ENCODE measurements at places on chromosomes 1 and 21. TPM values are rescaled to one million over a fixed set of nuclear protein-coding genes. Genes with fewer than 3 reads are reported as not detected.

PLA2G4A gene
- total RNA-seq = 1.00 TPM

DNA sequence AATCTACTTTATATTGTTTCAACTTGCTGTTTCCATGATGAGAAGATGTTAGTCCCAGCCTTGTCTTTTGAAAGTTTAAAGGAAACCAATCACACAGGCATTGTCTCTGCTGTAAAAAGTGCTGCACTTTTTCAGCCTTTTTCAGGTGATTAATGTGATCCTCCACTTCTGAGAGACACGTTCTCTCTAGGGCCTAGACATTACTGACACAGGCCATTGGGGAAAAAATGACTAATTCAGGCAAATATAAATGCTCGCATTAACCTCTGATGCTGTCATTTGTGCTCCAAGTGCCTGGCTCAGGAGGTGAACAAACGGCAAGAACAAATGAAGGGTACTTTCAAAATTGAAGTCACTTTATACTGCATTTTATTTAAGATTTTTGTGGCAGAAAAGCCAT lies 32.4 kb upstream of the RGS7 start:
- no peak for DNase-seq
- peaks cover 22% of the 10 kb centered on the region for H3K4me1 ChIP-seq
- H3K27me3 ChIP-seq = peaks cover 3% of the 10 kb centered on the region
- H3K4me3 ChIP-seq = no peak overlapping the region

DNA sequence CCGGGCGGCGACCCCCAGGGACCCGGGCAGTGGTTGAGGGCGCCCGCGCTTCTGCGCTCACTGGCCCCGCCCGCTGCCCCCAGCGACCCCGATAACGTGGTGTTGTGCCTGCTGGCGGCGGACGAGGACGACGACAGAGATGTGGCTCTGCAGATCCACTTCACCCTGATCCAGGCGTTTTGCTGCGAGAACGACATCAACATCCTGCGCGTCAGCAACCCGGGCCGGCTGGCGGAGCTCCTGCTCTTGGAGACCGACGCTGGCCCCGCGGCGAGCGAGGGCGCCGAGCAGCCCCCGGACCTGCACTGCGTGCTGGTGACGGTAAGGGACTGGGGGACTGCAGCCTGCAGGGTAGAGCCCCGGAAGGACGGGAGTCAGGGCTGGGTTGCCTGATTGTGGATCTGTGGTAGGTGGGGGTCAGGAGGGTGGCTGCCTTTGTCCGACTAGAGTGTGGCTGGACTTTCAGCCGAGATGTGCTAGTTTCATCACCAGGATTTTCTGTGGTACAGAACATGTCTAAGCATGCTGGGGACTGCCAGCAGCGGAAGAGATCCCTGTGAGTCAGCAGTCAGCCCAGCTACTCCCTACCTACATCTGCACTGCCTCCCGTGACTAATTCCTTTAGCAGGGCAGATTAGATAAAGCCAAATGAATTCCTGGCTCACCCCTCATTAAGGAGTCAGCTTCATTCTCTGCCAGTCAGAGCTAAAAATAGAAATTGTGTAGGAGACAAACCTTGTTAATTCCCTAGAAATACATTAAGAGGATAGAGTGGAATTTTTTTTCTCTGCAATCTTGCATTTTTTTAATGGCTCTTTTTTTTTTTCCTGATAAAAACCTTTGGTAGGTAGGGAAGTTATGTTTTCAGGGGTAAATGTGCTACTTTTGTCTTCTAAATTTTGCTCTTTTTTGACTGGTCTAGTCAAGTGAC lies 1.5 kb downstream of the GADD45A start:
- peak overlapping the region; percentile 97 for H3K27ac ChIP-seq
- DNase-seq = peak; percentile 37
- peak overlapping the region; percentile 91 for H3K4me3 ChIP-seq
- H3K27me3 ChIP-seq = no peaks in the 10 kb centered on the region
- peaks cover 37% of the 10 kb centered on the region for H3K4me1 ChIP-seq

HHAT gene
- total RNA-seq = 14.7 TPM

PLEKHN1 gene
- total RNA-seq = 1.1 TPM
